LHCN-M2 (cell line): ENCODE measurements at places on chromosomes 2 and 18. TPM values are rescaled to one million over a fixed set of nuclear protein-coding genes. Genes with fewer than 3 reads are reported as not detected.

GRCh38 chr2:215817046-215817445 is 196.3 kb downstream of the MREG start:
- no peak for DNase-seq

DNA sequence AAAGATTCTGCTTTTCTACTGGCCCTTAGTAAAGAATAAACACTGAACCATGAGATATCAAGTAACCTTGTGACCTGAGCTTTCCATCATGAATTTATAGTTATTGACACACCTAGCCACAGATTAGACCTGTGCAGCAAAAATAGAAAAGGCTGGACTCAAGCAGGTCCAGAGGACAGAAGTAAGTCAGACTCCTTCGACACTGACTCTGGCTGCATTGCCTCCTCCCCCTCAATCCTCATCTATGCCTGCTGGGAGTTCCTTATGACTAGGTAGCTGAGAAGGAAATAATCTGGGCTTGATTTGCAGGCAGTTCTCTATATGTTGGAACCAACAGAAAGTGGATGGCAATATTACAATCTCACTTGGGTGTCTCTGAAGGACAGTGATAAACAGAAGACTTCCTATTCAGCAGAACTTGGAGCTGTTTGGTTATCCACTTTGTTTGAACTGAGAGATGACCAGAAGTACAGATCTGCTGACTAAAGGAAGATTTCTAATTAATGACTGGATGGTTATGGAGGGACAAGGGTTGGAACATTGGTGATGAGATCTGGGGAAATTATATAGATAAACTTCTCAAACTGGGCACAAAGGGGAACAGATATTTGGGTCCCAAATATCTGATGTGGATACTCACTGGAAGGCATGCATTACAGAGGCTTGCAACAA is 39.4 kb downstream of the ARID5A start:
- DNase-seq, result no peak

DNA sequence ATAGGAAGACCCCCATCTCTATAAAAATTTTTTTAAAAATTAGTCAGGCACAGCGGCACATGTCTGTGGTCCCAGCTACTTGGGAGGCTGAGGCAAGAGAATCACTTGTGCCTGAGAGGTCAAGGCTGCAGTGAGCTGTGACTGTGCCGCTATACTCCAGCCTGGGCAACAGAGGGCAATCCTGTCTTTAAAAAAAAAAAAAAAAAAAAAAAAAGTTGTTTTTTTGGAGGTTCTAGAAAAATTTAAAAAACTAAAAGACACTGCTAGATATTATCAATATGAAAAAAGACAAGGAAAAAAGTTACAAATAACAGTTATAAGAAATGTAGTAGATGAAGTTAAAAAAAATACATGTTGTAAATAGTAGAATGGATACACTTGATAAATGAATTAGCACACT is 56.1 kb upstream of the C2orf15 start:
- no peak for DNase-seq

DNA sequence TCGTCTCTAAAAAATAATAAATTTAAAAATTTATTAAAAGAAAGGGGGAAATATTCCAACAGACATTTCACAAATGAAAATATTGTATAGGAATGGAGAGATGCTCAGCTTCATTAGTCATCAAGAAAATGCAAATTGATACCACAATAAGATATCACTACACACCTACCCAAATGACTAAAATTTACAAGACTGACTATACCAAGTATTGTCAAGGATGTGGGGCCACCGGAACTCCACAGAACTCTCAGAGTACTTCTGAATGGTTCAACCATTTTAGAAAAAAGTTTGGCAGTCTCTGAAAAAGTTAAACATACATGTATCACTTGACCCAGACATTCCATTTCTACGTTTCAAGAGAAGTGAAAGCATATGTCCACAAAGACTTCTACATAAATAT is 163.4 kb downstream of the EHBP1 start:
- DNase-seq, result no peak

DNA sequence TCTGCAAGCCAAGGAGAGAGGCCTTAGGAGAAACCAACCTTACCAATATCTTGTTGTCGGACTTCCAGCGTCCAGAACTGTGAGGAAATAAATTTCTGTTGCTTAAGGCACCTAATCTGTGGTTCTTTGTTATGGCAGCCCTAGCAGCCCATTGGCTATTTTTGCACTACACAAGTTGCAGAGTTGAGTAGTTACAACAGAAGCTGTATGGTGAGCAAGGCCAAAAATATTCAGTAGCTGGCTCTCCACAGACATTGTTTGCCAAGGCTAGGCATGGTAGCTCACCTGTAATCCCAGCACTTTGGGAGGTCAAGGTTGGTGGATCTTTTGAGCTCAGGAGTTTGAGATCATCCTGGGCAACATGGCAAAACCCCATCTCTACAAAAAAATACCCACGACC is 27.1 kb upstream of the SCYGR1 start:
- peak; percentile 68 for DNase-seq

GRCh38 chr2:37802899-37803379 is 122.1 kb upstream of the RMDN2 start:
- peak; percentile 95 for DNase-seq

The CFAP210 gene
- total RNA-seq, result not detected in 2 replicates

The KCNK3 gene
- 0.32 TPM in 1 of 2 replicates, not detected in the other for total RNA-seq

The OSBPL6 gene
- total RNA-seq, result 12.2 and 18.1 TPM in 2 replicates

DNA sequence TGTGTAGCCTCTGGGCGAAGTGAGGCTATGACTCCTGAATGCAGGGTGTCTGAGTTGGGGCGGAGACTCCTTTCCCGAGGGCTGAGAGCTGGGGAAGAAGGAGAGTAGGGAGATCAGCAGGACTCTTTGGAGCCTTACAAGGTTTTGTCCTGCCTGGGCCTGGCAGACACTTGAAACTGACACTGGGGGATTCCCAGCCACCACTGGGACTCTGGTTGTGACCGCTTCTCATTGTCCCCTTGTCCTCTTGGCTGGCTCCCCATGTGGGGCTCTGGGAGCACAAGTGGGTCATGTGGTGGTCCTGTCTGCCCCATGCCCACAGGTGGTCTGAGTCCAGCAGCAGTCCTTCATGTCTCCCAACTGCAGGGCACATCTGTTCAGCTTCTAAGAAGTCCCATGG is 78.2 kb upstream of the MGAT4A start:
- DNase-seq, result no peak
